AG10803 (cell line): ENCODE measurements at places on chromosomes 7 and 10.

DNA sequence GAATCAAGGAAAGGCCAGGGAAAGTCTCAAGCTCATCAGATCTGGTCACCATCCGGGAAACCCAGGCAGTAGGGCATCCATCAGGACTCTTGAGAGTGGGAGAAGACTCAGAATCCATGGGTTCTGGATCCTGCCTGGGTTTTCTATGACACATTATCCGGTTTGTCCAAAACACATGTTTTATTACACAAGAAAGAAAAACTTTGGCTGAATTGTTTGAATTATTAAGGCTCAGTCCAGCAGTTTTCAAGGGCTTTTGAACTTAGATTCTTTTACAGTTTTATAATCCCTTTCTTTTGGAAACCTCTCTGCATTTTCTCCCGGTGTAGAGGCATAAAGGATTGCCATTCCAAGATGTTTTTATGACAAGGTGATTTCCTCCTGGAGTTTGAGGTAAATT is 528.5 kb upstream of the MGMT start:
- DNase-seq = no peak

DNA sequence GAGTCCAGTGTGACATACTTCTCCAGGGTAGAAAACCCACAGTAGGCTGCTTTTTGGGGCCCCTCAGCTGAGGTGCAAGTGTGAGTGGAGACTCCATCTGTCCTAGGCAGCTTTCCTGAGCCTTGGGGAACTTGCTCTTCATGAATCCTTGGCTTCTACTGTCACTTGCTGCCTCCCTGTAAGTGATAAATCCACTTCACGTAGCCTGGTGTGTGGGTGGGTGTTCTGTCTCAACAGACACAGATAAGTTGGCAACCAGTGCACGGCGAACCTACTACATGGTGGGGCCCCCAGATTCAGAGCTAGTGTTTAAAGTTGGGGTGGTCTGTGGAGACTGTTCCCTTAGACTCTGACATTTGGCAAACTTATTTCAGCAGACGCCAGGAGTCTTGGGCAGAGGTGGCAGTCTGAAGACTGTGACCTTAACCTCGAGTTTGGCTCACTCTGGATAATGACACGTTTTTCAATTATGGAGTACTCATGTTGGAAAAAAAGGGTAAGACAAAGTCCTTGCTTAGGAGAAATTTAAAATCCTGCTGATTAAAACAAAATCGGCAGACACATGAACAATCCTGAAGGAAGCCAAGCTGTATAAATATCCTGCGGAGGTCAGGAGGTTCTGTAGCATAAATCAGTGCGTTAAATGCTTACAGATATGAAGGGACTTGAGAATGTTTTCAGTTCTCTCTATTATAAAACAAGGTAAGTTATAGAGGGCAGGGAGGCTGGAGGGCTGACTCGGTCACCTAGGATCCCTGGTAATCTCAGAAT is 376.9 kb downstream of the PHTF2 start:
- DNase-seq = no peak

GRCh38 chr10:7857262-7857661 is 39.0 kb downstream of the TAF3 start:
- no peak for DNase-seq

- DNase-seq = peak; percentile 69
These were observed 53.0 kb upstream of the MAGI2 start for GRCh38 chr7:79506481-79506880.

DNA sequence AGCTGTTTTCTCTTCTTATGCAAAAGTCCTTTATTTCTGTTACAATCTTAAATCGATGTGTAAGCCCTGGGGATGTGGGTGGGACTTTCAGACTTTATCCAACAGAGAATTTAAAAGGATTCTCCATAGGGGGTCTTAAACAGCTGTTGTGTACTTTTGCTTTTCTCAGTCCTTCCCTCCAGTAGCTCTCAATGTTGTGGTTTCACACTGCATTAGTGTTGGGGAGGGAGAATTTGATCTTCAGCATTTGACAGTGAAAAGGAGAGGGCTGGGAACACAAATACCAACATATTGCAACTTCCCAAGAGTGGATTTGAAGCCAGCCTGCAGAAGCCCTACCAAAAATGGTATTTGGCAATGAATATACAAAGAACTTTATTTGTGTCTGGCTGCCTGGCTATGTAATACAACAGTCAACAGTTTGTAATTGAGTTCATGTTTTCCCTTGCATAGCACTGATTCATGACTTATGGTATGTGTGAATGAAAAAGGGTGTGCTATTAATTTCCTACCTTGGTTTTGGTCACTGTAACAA is 80.1 kb upstream of the CAPZA2 start:
- DNase-seq = peak; percentile 93

- DNase-seq = peak; percentile 31
These were observed 40.2 kb upstream of the TNS3 start for GRCh38 chr7:47621979-47622561.

GRCh38 chr7:156474241-156474743 is 166.3 kb upstream of the RNF32 start:
- DNase-seq = no peak

DNA sequence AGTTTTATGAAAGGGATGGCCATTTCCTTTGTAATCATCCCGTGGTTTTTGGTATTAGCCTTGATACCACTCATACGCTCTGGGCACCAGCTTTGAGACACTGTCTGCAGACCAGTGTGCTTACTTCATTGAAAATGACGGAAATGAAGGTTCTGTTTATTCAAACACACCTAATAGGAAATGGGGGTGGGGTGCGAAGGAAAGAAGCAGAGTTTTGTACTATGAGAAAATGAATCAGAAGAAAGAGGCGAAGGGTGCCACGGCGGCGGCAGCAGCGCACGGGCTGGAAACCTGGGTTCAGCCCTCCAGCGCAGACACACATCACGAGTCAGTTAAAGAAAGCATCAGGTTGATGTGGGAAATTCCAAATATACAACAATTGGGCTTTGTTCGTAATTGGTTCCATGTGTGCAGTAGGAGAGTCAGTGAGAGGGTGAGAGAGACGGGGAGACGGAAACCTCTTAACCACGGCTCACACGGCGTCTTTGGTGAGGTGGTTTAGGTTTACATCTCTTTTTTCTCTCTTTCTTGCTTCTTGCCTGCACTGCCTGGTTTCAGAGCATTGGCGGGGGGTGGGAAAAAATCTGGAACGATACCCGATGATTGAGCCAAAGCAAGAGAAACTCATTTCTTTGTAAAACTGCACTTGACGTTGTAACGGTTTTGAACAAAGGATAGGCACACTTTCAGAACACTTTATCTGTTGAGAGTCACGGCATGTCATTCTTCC is 321.2 kb downstream of the FRMD4A start:
- DNase-seq = peak; percentile 88

- DNase-seq = no peak
These were observed 373.5 kb upstream of the BMPER start for GRCh38 chr7:33531888-33532287.

DNA sequence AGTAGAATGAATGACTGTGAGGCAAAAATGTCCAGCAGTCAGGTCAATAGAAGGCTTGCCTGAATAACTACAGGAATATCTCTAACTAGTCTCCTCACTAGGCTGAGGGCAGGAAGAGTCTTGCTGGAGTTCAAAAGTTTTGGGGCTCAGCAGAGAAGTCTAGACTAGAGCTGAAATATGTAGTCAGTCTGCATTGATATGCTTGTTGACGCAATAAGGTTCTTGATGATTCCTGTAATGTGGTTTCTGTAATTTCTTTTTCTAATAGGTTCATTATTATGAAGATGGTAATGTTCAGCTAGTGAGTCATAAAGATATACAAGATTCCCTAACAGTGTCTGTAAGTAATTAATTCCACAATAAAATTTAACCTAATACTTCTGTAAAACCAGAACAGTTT is 41.5 kb upstream of the ST7 start:
- peak; percentile 59 for DNase-seq

- DNase-seq = no peak
These were observed 10.8 kb downstream of the GIMAP6 start for GRCh38 chr7:150621376-150621775.

DNA sequence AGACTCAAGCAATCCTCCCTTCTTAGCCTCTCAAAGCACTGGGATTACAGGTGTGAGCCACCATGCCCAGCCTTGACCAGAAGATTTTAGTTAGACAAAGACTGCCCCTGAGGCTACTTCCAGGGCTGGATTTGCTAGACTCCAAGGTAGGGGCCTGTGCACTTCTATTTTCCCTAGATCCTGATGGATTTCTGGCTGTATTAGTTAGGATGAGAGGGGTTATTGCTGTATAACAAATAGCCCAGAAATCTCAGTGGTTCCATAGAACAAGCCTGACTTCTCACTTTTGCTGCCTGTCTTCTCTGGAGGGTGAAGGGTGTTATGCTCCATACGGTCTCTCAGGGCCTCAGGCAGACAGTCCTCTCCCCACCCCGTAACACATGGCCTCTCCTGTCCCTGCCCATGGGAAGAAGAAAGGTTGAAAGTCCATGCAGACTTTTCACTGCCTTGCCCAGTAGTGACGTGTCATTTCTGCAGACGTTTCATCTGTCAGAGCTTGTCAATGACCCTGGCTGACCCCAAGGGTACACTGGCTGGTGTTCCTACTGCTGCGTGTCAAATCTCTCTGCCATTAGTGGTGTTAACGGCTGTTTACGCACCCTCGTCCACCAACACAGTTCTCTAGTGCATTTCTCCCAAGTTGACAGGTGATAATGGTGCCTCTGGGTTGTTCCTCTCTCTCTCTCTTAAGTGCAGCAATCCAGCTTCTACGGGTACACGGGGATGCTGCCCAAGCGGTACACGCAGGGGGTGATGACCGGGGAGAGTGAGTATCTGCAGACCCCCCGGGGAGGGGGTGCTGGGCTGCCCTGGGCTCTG is 11.6 kb downstream of the SLC29A4 start:
- DNase-seq = no peak

DNA sequence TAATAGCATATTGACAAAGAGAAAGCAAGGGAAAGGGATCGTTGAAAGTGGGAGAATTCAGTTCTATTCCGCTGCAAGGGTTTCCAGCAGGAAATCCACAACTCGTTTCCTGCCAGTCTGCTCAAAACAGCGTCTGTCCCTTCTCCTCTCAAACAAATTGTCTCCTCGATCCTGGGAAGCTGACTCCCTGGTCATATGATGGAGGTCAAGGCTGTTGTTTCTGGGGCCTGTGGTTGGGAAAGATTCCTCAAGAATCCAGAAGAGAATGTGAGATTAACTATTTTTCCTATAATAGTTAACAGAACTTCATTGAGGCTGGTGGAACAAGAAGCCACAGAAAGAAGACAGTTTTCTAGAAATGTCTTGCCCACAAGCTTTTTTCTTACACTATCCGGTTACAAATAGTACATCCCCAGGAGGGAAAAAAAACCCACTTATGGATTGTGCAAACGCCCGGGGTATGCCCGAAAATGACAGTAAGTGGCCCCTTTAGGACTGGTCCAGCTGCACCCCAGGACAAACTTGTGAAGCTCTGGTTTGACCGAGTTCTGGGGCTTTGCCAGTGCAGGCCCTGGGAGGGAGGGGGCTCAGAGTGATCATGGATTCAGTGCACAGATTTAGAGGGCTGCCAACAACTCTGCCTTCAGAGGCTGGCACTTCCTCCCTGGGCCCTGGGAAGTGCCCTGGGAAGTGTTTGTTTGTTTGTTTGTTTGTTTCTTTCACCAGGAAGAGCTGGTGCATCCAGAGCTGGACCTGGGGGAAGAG is 49.4 kb upstream of the CTBP2 start:
- peak; percentile 49 for DNase-seq

DNA sequence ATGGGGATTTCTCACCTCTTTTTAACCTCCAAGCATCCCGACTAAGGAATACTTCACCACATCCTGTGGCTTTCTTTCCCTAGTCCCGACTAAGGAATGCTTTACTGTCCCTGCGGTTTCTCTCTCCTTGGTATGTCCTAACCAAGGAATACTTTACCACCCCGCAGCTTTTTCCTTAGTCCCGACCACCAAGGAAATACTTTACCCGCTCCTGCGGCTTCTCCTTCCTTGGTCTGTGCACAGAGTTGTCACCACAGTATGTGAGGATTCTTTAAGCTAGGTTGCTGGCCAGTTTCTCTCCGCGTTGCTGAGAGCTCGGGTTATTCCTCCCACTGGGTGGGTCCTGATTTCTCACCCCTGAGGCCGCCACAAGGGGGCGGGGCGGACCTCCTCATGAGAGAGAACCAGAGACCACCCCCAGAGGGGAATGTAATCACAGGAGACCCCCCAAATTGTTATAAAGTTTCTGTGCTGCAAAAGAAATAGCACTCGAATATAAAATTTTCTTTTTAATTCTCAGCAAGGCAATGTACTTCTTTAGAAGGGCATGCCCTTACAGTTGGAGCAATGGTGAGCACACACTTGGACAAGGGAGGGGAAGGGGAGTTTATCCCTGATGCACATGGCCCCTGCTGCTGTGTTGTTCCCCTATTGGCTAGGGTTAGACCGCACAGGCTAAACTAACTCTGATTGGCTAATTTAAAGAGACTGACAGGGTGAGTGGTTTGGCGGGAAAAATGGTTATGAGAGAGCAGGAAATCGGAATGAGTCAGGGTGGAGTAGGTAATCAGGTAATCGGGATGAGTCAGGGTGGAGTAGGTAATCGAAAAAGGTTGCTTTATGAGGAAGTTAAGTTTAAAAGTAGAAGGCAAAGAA is 12.8 kb downstream of the SUGCT start:
- peak; percentile 22 for DNase-seq

- DNase-seq = peak; percentile 82
These were observed 493 bp downstream of the NT5C2 start for GRCh38 chr10:103192451-103193106.

- no peak for DNase-seq
These were observed 143.7 kb upstream of the HABP2 start for GRCh38 chr10:113409175-113409574.

- no peak for DNase-seq
These were observed 1246.6 kb upstream of the LRRN3 start for GRCh38 chr7:109844362-109844761.

DNA sequence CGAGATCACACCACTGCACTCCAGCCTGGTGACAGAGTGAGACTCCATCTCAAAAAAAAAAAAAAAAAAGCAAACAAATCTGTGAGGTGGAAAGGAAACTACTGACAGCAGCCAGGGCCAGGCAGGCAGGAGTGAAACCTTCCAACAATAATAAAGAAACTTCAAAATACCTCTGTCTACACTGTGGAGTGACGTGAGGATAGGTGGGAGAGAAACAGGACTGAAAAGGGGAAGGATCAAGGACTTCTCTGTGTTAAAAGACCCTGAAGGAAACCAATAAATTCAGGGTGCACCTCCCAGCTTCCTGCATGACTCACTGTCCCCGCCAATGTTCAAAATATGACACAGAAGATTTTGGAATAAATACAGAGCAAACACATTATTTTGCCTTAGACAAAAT is 82.9 kb downstream of the KIAA1549 start:
- no peak for DNase-seq

GRCh38 chr7:148686312-148686937 is 12.3 kb upstream of the CUL1 start:
- no peak for DNase-seq

DNA sequence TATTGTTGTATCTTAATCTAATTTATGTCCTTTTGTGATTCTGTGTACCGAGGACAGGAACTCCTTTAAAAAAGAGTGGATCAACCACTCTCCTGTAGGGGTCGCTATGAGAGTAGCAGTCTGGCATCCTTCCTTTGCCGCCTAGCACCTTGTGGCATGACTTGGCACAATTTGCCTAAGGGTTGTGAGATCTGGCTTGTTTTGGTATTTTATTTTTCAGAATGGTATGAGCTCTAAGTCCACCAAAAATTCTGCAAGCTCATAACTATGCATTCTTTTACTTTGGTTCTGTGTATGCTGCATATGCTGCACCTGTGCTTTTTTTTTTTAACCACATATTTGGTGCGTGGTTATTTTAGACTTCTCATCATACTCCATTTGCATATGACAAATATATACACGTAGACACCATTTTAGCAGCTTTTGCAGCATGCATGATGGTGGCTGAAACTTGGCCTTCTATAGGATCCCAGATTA is 112.8 kb downstream of the CDK14 start:
- DNase-seq = peak; percentile 48

- no peak for DNase-seq
These were observed 32.2 kb downstream of the ADAM22 start for GRCh38 chr7:87966271-87966670.
